Fibroblast of skin of scalp (primary cell): ENCODE measurements at places on chromosomes 3 and 15.

- no peak for DNase-seq
Measured at GRCh38 chr3:14771593-14772497, 46.9 kb upstream of the FGD5 start.

DNA sequence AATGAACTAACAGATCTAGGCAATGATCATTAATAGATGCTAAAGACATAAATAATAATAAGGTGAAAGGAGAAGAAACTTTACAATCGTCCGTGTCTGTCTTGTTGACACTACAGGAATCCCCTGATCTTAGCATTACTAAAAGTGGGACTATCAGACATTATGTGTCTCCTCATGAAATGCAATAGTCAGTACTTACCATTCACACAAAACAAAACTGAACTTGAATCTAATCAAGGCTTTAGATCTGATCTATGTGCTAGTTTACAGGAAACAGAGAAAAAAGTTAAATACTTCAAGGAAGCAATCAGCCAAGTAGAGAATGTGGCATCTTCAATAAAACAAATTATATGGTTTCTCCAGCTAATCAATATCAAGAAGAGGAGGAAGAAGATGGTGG lies 73.7 kb downstream of the PIK3CB start:
- no peak for DNase-seq

DNA sequence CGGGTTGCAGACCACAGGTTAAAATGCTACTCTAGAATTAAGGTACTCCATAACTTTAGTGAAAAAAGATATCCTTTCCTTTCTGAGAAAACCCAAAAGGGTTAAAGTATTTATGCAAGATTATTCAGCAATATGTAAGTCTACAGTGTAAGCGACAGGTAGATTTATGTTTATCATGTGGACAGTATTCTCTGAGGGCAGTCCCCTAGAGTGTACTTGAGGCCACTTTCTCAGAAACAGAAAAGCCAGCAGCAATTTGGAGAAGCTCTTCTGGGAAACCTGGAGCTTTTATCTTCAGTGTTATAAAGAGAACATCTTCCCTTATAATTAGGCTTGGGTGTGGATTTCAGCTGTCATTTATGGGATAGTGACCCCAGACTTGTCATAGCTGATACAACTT lies 8.9 kb downstream of the ST3GAL6 start:
- DNase-seq = no peak

DNA sequence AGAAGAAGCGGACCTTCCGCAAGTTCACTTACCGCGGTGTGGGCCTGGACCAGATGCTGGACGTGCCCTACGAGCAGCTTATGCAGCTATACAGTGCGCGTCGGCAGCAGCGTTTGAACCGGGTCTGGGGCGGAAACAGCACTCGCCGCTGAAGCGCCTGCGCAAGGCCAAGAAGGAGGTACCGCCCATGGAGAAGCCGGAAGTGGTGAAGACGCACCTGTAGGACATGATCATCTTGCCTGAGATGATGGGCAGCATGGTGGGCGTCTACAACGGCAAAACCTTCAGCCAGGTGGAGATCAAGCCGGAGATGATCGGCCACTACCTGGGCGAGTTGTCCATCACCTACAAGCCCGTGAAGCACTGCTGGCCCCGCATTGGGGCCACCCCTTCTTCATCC lies 390.4 kb upstream of the MEIS2 start:
- DNase-seq = no peak

DNA sequence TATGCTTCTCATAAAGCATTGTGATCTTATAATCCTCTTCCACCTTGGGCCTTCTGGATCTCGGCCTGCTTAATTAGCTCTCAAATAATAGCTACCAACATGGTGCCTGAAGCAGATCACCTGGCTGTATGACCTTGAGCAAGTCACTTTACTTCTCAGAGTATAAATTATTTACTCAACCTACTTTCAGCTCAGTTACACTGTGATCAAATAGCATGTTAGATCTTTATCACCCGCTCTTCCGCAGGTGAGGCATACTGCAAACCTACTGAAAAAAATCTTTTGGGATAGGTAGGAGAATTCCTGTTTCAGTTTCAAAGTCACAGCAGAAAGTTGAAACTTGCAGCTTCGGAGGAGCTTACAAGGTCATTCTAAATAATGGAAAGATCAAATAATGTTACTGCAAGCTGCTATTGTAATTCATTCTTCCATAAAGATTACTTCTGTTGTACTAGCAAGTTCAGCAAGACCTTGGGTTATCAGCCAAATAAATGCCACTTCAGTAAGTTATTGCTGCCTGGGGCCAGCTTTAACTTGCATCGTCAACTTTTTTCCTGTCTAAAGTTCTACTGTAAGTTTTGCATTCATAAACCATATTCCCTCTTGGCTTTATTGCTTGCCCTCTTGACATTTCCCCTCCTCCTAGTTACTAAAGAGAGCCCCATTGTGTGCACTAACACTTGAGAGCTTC lies 268.4 kb upstream of the ATP11B start:
- DNase-seq = no peak

DNA sequence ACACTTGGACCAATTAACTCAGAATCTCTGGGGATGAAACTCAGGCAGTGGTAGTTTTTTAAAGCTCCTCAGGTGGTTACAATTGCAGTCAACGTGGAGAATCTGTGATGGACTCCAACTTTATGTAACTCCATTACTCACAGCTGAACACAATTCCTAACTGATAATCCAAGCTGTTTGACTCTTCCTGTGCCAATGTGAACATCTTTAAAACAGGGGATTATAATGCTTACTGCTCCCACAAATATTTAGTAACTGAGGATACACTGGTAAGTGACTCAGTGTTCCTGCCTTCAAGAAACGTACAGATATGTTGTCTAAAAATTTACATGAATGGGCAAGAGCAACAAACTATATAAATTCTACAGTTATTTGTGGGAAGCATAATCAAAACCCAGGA lies 85.6 kb downstream of the OSBPL10 start:
- peak; percentile 11 for DNase-seq

- no peak for DNase-seq
Measured at GRCh38 chr3:133294253-133294652, 105.6 kb upstream of the BFSP2 start.

DNA sequence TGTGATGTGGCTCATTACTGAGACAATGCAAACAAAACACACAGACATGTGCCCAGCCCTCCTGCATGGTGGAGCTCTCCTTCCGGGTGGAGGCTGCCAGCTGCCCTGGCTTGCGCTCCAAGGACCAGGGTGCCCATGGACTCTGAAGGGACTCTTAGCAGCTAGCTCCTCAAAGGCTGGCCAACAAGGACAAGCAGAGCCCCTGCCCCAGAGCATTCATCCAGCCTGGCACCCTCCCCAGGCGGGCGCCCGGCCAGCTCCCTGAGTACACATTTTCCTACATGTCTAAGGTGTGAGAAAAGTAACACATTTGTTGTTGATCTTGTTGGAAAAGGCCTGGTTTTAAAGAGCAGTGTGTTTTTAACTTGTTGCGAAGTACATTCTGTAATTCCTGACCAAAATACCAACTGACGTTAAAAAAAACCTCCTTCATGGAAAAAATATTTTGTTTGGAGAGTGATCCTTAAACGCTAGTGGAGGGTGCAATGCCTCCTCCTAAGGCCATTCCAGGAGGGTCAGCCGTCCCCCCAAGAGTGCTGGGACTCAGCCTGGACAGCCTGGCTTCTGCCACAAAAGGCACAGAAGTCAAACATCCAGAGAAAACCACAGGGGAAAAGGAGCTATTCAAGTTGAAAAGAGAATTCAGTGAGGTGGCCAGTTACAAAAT lies 86.9 kb downstream of the KLF15 start:
- DNase-seq = no peak

DNA sequence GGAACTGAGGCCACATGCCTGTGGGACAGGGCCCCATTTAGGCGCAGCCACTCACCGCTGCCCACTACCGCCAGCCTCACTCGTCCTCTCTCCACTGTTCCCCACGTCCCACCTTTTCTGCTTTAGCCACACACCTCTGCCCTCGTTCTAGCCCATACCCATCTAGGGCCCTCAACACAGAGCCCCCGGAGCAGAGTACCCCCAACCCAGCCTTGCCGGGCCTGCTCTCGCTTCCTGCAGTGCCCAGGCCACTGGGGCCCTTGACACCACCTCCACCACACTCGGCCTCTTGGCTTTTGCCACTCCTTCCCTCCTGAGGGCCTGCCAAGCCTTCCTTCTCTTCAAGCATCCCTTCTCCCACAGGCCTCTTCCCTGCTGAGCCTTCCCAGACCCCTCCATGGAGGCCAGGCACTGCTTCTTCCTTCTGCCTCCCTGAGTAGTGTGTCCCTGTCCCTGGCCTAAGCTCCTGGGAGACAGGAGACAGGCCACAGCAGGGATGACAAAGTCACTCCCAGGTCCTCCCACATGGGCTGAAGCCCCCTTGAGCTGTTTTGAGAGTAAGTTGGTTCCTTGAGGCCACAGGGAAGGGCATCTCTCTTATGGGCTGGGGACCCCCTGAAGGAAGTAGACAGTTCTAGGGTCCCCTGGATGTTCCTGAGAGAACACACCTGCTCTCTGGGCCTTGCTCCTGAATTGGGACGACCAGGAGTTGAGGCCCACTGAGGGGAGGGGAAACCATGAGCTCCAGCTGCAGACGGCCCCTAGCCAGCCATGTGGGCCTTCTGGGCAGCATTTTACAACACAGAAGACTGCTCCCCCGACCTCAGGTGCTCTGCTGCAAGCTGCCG lies 4.4 kb downstream of the PRSS50 start:
- DNase-seq = no peak
